ENCODE measurements at places on chromosomes 1 and 21. TPM values are rescaled to one million over a fixed set of nuclear protein-coding genes. Genes with fewer than 3 reads are reported as not detected.

- no peak for DNase-seq
Measured at GRCh38 chr1:89837036-89837481, 16.2 kb downstream of the LRRC8D start.

DNA sequence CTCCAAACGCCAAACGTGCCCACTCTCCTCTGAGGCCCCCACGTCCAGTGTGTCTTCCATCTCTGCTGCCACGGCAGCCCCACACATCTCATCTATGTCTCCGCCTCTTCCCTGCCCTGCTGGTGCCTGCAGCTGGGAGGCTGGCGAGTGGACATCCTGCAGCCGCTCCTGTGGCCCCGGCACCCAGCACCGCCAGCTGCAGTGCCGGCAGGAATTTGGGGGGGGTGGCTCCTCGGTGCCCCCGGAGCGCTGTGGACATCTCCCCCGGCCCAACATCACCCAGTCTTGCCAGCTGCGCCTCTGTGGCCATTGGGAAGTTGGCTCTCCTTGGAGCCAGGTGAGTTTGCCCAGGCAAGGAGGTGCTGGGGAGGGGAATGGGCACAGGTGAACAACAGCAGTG lies 8.6 kb downstream of the ADAMTSL4 start:
- DNase-seq, result no peak

DNA sequence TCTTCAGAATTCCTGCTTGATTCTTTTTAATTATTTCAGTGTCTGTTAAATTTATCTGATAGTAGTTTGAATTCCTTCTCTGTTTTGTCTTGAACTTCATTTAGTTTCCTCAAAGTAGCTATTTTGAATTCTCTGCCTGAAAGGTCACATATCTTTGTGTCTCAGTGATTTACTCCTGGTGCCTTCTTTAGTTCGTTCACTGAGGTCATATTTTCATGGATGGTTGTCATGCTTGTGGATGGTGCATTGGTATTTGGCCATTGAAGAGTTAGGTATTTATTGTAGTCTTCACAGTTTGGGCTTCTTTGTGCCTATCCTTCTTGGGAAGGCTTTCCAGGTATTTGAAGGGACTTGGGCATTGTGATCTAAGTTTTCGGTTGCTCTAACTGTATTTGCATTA lies 267.9 kb downstream of the HHAT start:
- no peak for DNase-seq

- DNase-seq, result peak; percentile 39
Measured at GRCh38 chr1:204520834-204521709, 4.9 kb downstream of the MDM4 start.

- no peak for DNase-seq
Measured at GRCh38 chr1:22118291-22118992, 24.5 kb downstream of the WNT4 start.

DNA sequence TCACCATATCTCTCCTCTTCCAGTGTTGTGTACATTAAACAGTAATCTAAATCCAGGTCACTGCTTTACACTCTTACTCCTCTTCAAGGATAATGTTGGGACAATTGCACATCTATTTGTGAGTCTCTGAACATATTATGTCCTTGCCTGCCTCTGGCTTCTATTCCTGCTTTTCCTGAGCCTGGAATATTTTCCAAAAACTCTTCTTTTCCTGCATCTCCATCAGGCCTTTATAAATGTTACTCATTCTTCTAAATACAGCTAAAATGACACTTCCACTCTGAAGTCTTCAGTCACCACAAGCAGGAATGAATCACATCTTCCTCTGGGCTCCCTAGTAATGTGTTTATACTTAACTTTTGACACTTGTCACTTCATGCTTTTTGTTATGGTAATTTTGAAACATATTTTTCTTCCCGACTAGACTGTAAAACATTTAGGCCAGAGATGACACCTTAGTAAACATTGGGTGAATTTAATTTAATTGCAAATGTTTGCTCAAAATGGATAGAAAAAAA lies 396.0 kb downstream of the LRRIQ3 start:
- DNase-seq, result no peak

- DNase-seq, result no peak
Measured at GRCh38 chr1:243525085-243525487, 269.2 kb downstream of the SDCCAG8 start.

- no peak for DNase-seq
Measured at GRCh38 chr1:17091252-17091651, 28.0 kb downstream of the PADI2 start.

- DNase-seq, result no peak
Measured at GRCh38 chr1:77228836-77229235, 9.6 kb upstream of the PIGK start.

- DNase-seq, result no peak
Measured at GRCh38 chr1:177472567-177472966, 301.8 kb downstream of the BRINP2 start.

PBX1 gene
- 0.80 TPM for total RNA-seq

ILDR2 gene
- total RNA-seq, result 0.34 TPM

CCDC28B gene
- 4.7 TPM for total RNA-seq

OR2T2 gene
- total RNA-seq, result not detected

ADORA1 gene
- 0.18 TPM for total RNA-seq

Measured in T-helper 17 cell (primary cell).